Mucosa of gallbladder (tissue), 1 donor: ENCODE measurements at places on chromosomes 4 and X.
A peak's percentile ranks its signal among the peaks of the same experiment; 100 is the strongest.

DNA sequence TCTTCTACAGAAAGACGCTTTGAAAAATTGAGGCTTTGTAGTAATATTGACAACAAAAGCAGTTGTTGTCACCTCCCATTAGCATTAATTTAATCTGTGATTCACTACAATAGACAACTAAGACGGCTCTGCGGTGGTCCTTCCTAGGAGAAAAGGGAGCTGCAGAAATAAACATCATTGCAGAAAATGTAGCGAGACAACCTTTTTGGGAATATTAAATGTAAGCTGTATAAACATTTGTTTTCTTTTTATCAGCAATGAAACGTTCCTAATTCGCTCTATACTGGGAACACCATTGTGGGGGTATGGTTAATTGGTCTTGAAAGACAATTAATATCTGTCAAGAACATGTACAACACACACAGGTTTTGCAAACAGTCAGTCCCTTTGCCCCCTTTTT, 583.3 kb upstream of the TENM3 start:
- DNase-seq = no peak

GRCh38 chr4:7448036-7448435, 13.3 kb upstream of the PSAPL1 start:
- no peak for DNase-seq

DNA sequence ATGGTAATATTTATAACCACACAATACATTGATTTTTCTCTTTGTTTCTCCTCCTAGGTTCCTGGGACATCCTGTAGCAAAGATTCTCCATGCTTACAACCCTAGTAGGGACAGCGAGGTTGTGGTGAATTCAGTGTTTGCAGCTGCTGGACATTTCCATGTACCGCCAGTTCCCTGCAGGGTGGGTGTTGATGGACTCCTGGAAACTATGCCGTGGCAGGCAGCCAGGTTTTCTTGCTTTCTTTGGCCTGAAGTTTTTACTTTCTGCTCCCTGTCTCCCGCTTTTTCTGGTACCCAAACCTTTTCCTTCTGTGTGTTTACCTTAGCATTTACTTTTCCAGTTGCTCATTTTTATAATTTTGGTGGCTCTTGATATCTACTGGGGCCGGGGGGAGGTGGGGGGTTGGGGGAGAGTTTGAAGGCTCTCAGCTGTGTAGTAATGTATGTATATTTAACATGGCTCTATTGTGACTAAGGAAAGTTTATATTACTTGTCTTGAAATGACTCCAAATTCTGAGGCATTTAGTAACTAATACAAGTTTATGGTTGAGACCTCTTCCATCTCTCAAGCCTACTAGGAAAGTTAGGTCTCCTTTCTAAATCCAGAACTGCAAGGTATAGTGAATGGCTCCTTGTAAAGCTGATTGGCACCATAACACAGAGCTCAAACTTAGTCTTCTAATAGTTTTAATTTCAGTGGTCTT, 89.7 kb downstream of the TMEM131L start:
- DNase-seq = peak; percentile 58

DNA sequence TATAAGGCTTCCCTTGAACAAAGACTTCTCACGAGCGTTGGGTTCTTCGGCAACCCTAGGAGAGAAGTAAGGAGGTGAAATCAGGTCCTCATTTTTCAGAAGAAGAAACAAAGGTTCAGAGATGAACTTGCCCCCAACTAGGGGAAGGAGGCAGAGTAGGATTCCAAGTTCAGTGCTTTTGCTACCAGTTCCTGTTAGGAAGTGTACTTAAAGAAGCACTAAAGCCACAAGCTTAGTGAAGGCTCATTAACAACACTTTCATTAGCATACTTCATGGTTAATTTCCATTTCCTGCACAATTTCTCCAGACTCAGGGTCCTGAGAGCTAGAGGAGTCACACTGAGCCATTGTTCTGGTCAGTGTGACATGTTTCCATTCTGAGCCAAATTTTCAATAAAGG, 52.1 kb downstream of the VSIG4 start:
- no peak for DNase-seq

DNA sequence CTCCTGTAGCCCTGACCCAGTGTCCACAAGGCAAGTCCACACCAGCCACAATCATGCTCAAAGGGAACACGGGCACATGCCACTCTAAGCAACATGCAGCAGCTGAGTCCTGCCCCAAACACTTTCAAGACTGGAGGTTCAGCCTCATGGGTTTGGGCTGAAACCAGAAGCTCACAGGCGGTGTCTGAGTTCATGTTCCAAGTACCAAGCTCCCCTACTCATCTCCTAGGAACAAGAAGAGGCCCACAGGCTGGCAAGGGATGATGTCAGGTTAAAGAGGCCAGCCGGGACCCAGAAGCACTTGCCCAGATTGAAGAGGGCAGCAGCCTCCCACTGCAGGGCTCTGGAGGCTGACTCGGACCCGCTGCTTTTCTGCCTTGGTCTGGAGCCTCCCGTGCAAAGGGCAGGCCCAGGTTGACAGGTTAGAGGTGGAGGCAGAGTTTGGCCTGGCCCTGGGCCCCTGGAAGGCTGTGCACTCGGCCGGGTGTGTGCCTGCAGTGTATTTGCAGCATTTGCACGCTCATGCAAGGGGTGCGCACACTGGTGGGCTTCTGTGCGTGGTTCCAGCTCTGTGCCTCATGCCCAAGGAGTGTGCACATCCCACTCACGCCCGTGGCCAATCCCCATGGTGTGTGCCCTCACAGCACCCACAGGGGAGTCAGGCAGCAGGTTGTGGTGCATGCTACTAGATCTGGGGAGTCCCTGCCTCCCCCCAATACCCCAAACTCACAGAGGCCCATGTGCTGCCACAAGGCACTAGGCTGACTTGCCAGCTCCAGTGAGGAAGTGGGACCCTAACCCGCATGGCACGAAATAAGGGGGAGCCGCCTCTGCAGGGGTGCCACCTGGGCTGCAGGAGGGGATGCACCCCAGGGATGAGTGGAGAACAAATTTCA, 2.4 kb downstream of the HMX1 start:
- no peak for DNase-seq

GRCh38 chr4:87117732-87118075, 102.7 kb downstream of the KLHL8 start:
- no peak for DNase-seq

GRCh38 chr4:99252746-99253145, 33.7 kb upstream of the ADH6 start:
- DNase-seq = no peak

- no peak for DNase-seq
These were observed 132.0 kb upstream of the TET2 start for GRCh38 chr4:105014635-105015034.

GRCh38 chr4:126733301-126733700, 899.5 kb upstream of the INTU start:
- no peak for DNase-seq

DNA sequence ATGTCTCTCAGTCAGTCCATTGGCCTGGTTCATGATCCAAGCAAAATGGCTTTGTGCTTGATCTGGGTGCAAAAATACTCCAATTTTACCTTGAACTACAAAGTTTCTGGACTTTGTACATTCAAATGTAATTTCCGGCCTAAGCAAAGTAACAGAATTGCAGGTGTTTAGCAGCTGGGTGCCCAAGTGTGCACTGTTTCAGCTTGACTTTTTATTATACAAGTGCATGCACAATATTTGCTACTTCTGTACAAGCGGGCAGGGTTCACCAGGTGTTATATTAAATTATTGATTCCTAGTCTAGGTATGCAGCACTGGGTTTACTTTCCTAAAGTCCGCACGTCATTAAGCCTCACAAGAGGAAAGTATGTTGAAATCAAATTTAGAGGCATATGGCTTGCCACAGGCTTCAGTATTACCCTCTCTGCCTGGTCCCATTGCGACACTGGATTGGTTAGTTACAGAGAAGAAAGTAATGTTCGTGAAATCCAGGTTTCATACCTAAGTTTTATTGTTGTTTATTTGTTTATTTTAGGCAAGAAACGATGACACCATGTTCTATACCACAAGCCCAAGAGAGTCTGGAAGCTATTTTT, 376.9 kb upstream of the CTSO start:
- no peak for DNase-seq

DNA sequence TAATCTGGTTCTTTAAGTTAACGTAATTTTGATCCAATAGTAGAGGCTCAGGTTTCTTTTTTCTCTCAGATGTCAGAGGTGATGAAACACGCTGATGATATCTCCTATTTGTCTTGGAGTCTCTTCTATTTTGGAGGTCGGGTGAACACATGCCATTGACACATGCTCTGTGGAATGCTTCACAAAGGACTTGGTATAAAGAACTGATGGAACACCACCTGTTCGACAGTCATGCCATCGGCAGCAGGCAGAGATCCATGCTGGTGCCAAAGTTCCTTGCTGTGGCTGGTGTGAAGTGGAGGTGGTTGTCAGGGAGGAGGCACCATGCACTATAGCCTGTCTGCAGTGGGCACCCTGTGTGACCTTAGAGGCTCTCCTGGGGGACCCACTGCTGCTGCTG, 94.9 kb downstream of the ATP8A1 start:
- no peak for DNase-seq

- DNase-seq = no peak
These were observed 710.6 kb upstream of the HS3ST1 start for GRCh38 chr4:12139296-12139695.

- no peak for DNase-seq
These were observed 64.0 kb downstream of the POLR2B start for GRCh38 chr4:57042711-57043169.

- DNase-seq = peak; percentile 37
These were observed 87.3 kb downstream of the PRSS12 start for GRCh38 chr4:118265312-118266144.

DNA sequence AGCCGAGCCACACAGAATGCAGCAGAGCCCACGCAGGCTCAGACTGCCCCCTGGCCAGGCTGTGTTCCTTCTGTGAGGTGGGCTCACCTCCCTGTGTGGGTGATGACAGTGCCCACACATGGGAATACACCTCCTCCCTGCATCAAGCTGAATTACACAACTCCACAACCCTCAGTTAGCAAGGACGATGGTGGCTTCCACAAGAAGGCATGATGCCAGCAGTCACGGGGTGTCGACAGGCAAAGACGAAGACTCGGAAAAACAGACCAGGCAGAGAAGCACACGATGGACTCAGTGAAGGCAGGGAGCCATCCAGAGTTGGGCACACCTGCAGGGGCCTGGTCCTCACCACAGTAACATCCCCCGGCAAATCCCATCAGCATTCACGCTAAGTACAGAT, 12.1 kb downstream of the LETM1 start:
- no peak for DNase-seq

DNA sequence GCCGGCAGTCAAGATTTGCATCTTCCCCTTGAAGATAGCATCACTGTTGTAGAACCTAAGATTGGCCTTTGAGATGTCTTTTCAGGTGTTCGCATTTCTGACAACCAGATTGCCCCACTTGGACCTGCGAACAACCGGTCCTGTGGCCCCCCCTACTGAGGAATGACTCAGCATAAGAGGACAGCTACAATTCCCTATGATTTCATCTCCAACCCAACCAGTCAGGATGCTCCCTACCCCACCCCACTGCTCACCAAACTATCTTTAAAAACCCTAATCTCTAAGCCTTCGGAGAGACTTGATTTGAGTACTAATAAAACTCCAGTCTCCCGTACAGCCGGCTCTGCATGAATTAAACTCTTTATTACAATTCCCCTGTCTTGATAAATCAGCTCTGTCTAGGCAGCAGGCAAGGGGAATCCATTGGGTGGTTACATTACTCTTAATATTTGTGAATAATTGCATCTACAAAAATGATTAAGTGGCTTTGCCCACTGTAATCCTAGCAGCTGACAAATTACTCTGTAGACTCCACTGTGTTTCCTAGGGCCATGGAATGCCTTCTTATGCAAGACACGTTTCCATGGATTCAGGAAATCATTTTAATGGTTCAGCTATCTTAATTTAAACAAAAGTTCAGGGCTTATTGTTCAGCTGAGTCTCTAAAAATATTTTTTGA, 95.4 kb downstream of the GPR143 start:
- no peak for DNase-seq

- peak; percentile 43 for DNase-seq
These were observed 54.6 kb upstream of the HHIP start for GRCh38 chr4:144591401-144591800.

DNA sequence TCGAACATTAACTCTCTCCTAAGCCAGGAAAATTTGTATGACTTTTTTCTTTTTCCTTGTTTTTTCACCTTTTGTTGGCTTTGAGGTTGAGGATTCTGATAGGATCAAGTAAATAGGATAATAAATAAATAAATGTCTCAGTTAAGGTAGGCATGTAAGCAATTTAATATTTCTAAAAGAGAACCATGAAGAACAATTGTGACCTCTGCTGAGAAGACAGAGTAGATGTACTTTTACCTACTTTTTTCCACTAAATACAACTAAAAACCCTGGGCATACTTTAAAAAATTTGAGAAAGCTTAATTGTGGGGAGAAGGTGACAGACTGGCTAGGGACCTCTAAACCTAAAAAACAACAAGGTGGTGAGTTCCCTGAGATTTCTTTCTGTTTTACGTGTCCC, 31.6 kb upstream of the CLNK start:
- DNase-seq = no peak

DNA sequence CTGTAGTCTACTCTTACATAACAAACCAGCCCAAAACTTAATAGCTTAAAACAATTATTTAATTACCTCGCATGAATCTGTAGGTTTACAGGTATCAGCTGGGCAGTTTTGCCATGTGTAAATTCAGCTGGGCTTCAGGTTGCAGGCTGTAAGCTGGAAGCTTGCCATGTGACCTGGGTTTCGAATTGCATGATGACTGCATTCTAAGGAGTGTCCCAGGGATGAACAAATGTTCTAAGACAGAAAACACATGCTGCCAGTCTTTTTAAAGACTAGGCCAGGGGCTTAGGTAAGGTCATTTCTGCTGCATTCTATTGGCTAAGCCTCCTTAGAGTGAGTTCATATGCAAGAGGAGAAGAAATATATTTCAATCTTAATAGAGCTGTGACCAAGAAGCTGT, 44.8 kb downstream of the GRIA2 start:
- DNase-seq = no peak

DNA sequence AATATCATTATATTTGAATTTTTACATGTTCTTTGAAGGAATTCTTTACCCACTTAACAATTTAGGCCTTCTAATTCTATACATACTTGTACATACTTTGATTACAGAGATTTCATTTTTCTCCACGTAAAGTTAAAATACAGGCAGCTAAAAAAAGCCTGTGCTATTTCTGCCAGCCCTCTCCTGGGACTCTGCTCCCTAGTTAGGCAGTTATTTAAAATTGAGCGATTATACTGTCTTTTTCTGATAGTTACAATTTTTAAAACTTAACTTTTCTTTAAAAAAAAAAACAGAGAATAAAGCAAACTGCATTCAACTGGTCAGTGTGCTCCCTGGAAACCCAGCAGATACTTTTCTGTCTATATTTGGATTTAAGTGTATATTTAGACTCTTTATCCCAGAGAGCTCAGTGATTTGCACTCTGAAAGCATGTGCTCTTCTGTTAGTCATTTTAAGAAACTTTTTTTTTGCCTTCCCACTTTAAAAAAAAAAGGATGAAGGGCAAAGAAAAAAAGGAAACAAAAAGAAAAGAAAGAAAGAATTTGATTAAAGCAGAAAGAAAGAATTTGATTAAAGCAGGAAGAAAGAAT, 18.1 kb upstream of the FAM241A start:
- no peak for DNase-seq

GRCh38 chrX:40143001-40143400, 45.2 kb upstream of the BCOR start:
- DNase-seq = no peak
